Activated CD4-positive, alpha-beta T cell treated with anti-CD3 and anti-CD28 coated beads, Interleukin-2, amount 50 U/mL, for 24 hours (primary cell): ENCODE measurements at places on chromosomes 12 and 14.

- no peak for DNase-seq
Observed at GRCh38 chr12:78835493-78835892, 29.1 kb upstream of the SYT1 start.

DNA sequence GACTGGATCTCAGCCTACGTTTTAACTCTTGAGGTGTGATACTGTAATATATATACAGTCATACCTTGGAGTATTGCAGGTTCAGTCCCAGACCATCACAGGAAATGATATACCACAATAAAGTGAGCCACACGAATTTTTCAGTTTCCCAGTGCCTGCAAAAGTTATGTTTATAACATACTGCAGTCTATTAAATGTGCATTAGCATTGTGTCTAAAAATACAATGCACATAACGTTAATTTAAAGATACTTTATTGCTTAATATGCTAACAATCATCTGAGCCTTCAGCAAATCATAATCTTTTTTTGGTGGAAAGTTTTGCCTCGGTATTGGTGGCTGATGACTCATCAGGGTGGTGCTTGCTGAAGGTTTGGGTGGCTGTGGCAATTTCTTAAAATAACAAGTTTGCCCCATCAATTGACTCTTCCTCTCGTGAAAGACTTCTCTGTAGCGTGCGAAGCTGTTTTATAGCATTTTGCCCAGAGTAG lies 18.9 kb downstream of the PYROXD1 start:
- DNase-seq = no peak

- no peak for DNase-seq
Observed at GRCh38 chr12:98582093-98582492, 11.4 kb upstream of the SLC25A3 start.

GRCh38 chr12:94730847-94731246 lies 80.5 kb upstream of the TMCC3 start:
- no peak for DNase-seq

- peak; percentile 37 for DNase-seq
Observed at GRCh38 chr14:34875031-34875922, at the start of gene BAZ1A. Gene BAZ1A, minus strand, starts transcription at chr14:34875360. Its CDS starts 756 bp downstream, at chr14:34874604.
